DMS53 (cell line): ENCODE measurements at places on chromosomes 1 and 21.

DNA sequence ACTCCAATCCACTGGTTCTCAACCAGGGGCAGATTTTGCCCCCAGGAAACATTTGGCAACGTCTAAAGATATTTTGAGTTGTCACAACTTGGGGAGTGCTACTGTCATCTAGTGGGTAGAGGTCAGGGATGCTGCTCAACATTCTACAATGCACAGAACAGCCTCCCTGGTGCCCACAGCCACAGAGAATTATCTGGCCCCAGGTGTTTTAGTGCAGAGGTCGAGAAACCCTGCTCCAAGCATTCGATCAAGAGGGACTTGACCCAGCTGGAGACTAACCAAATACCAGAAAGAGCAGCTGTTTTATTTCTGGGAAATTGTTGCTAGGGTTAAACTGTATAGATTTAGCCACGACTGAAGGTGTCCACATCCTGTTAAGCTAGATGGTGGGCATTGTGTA lies 19.2 kb downstream of the CD247 start:
- DNase-seq, result no peak

- DNase-seq, result peak; percentile 58
These were observed 498.7 kb upstream of the NFIA start for GRCh38 chr1:60583696-60584095.

DNA sequence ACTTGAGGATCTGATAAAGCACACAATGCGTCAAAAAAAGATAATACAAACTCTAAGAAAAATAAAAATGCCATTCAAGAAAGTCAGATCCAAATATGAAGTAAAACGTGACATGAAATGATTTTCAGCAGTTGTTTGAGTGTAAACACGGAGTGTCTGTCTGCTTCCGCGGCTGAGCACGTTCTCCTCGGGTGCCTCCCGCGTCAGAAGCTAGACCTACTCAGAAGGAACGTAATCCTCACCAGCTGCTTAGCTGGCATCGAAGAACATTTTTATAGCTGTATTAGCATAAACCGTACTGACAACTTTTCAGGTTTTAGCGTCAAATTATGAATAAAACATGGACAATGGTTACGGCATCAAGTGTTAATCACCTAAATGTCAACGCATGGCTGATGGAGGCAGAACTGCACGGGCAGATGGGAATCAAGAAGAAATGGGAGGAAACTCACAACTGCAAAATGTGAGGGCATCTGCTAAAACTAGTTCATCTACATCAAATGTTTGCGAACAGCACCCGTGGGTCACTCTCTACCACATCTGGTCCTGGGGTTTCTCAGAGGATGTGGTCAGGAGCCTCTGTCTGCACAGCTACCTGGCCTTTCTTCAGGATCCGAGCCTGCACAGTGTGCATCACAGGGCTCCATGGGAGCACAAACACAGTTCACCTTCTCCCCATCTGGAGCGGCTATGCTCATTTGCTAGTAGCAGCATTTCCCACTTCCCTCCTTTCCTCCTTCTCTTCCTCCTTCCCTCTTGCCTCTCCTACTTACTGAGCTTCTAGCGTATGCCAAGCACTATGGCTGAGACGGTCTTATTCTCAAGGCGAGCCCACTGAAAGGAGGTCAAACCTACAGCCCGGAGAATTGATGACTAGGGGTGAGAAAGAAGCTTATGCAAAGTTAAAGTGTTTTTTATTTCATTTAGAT lies 40.0 kb downstream of the RCAN1 start:
- no peak for DNase-seq

DNA sequence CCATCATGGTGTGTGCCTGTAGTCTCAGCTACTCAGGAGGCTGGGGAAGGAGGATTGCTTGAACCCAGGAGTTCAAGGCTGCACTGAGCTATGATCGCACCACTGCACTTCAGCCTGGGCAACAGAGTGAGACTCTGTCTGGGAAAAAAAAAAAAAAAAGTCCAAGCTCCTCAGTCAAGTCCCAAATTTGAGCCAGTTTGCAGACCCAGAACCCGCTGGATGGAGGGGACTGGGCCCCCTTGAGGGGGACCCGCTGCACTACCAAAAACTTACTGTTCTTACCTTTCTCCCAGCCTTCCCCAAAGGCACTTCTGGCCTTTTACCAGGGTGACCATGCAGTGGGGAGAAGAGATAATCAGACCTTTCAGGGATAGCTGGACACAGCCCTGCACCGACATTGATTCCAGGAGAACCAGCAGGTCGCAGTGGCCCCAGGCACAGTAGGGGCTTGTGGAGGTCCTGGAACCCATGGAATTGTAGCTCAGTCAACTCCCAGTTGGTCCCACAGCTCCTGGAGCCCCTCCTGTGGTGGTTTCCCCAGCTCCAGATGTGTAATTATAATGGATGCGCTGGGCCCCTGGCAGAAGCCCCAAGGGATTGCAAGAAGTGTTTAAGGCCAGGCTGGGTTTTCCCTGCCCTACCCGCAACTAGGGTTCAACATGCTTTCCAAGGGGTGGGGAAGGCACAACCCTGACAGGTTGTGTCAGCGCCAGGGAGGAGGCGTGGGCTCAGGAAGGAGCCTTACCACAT lies 4.1 kb upstream of the WNT9A start:
- DNase-seq, result no peak

DNA sequence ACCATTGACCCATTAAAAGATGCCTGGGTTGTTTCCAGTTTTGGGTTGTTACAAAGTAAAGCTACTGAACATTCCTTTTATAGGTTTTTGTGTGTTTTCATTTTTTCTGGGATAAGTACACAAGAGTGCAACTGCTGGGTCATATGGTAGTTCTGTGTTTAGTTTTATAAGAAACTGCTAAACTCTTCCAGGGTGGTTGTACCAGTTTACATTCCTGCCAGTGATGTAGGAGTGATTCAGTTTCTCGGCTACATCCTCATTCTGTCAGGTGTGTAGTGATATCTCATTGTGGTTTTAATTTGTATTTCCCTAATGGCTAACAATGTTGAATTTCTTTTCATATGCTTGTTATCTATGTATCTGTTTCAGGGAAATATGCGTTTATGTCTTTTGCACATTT lies 58.5 kb upstream of the DNAJC6 start:
- DNase-seq, result no peak

GRCh38 chr1:116679091-116679827 lies 11.7 kb upstream of the IGSF3 start:
- DNase-seq, result no peak

GRCh38 chr21:29718081-29718815 lies 221.5 kb downstream of the GRIK1 start:
- peak; percentile 96 for DNase-seq

GRCh38 chr1:227125929-227126545 lies 185.9 kb downstream of the COQ8A start:
- DNase-seq, result no peak

- DNase-seq, result peak; percentile 57
These were observed 98.3 kb downstream of the ABCA4 start for GRCh38 chr1:94022471-94023189.

GRCh38 chr1:175830500-175830899 lies 87.1 kb upstream of the TNR start:
- no peak for DNase-seq

DNA sequence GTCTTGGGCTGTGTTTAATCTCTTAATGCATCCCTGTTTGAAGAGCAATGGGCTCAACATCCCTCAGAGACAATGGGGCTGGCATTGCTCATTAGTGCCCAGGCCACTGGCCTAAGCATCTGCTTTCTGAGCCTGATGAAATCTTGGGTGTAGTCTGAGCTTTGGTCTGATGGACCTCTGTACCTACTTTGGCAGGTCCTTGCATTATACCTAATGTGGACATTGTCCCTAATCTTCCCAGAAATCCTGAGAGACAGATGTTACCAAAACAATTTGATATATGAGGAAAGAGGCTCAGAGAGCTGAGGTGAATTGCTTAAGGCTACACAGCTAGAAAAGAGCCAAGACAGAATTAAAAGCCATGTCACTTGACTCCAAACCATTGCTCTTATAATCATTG lies 95.0 kb downstream of the PTPRU start:
- DNase-seq, result no peak

GRCh38 chr1:145942405-145942804 lies 15.1 kb upstream of the RBM8A start:
- DNase-seq, result no peak

- DNase-seq, result no peak
These were observed 38.5 kb upstream of the KCNA3 start for GRCh38 chr1:110713221-110713620.

- peak; percentile 26 for DNase-seq
These were observed 34.5 kb upstream of the TRABD2B start for GRCh38 chr1:48031676-48032075.

GRCh38 chr1:186142159-186142558 lies 232.9 kb downstream of the TPR start:
- DNase-seq, result no peak

DNA sequence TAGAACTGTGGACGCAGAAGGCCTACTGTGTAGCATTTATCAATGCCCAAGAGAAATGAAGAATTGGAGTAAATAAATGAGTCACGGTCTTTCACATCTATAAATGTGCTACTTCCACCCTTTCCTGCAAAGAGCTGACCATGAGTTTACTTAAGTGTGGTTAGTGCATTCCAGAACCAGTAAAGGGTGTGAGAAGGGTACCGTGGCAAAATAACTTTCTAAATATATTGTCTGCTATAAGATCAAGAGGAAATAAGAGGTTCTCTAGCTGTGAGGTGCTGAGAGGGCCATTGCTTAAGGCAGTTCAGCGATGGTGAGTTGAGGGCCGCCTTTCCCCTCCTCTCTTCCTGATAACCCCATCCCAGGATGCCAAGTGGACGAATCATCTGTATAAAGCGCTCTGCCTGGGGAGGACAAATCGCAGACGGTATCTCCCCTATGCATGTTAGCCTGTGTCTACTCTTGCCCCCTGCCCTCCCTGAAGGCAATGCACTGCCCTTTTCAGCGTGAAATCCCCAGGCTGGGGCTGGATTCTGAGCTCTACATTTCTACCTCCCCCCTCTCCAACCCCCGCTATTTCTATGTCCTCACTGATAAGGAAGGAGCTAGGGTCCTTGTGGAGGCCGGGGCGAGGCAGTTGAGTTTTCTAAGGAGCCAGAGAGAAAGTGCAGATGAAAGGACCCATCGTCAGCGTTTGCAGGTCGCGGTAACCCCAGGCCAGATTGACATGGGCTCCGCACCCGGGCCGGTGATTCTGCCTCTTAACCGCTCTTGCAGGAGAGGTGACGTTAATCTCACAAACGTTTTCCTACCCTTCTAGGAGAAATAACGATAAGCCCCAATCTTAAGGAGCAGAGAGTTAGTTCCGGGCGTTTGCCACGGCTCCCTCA lies 1.5 kb upstream of the NCAM2 start:
- DNase-seq, result no peak

GRCh38 chr1:219374046-219374566 lies 200.4 kb downstream of the LYPLAL1 start:
- no peak for DNase-seq

- no peak for DNase-seq
These were observed 69.5 kb downstream of the MAN1C1 start for GRCh38 chr1:25685938-25686665.

GRCh38 chr21:38054334-38054733 lies 138.1 kb upstream of the KCNJ6 start:
- DNase-seq, result no peak

DNA sequence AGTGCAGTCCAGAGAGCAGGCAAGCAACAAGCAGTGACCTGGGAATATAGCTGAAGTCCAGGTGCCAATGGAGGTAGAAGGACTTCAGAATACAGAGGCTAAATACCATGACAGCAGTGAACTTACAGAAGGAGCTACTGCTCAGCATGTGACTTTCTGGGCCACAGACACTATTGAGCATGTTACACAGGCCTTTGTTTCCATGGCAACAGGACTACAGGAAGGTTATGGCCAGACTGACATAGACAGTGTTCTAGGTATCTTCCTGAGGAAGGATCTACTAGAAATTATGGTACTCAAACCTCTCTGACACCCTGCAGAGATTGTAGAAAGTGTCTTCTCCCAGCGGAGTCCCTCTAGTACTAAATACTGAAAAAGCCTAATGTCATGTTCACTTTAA lies 11.0 kb downstream of the OR2M5 start:
- DNase-seq, result peak; percentile 87

GRCh38 chr21:43280949-43281633 lies 112.3 kb downstream of the CRYAA start:
- DNase-seq, result peak; percentile 10

GRCh38 chr1:167747988-167748387 lies 26.2 kb downstream of the MPZL1 start:
- DNase-seq, result no peak

DNA sequence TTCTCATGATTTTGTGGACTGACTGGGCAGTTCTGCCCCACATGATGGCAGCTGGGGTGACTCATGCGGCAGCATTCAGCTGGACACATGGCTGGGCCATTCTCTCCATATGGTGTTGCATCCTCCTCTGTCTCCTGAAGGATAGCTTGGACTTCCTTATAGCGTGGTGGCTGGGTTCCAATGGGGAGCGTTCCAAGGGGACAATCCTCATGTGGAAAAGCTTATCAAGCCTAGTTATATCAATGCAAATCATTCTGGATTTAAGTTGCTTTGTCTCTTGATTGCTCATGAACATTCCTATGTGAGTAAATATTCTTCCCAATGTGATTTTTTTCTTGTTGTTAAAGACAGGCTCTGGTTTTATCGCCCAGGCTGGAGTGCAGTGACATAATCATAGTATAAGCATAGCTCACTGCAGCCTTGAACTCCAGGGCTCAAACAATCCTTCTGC lies 13.2 kb upstream of the SLC2A1 start:
- DNase-seq, result peak; percentile 87

GRCh38 chr1:30615076-30615795 lies 108.1 kb downstream of the MATN1 start:
- no peak for DNase-seq

GRCh38 chr1:91022518-91022929 lies 689 bp upstream of the ZNF644 start:
- no peak for DNase-seq

- DNase-seq, result no peak
These were observed 21.3 kb upstream of the TARBP1 start for GRCh38 chr1:234500269-234500668.

DNA sequence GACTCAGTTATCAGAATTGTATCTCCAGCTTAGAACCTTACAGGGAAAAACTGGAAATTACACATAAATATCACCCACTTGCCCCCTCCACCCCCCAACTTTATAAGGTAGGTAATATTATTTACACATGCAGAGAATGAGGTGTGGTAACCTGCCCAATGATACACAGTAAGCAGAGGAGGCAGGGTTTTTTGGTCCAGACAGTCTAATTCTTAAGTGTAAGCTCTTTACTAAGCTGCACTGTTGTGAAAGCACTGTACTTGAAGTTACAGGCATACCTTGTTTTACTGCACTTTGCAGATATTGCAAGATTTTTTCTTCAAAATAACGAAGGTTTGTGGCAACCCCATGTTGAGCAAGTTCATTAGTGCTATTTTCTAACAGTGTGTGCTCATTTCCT lies 24.8 kb upstream of the MYOCOS start:
- DNase-seq, result no peak

GRCh38 chr1:174982971-174983689 lies 16.6 kb upstream of the CACYBP start:
- DNase-seq, result peak; percentile 73

- DNase-seq, result no peak
These were observed 142.2 kb downstream of the LHX8 start for GRCh38 chr1:75276385-75276784.

GRCh38 chr1:18956193-18957135 lies at the start of gene IFFO2:
Gene IFFO2 (minus strand): TSS chr1:18956676. CDS start chr1:18956332, 344 bp downstream.
- peak; percentile 93 for DNase-seq

GRCh38 chr1:32753532-32754316 lies 51.2 kb upstream of the SYNC start:
- peak; percentile 93 for DNase-seq

GRCh38 chr1:89364954-89365550 lies 1.2 kb downstream of the GBP6 start:
- DNase-seq, result no peak
